OCI-M1 (cell line): ENCODE measurements at places on chromosomes 16 and 17.

DNA sequence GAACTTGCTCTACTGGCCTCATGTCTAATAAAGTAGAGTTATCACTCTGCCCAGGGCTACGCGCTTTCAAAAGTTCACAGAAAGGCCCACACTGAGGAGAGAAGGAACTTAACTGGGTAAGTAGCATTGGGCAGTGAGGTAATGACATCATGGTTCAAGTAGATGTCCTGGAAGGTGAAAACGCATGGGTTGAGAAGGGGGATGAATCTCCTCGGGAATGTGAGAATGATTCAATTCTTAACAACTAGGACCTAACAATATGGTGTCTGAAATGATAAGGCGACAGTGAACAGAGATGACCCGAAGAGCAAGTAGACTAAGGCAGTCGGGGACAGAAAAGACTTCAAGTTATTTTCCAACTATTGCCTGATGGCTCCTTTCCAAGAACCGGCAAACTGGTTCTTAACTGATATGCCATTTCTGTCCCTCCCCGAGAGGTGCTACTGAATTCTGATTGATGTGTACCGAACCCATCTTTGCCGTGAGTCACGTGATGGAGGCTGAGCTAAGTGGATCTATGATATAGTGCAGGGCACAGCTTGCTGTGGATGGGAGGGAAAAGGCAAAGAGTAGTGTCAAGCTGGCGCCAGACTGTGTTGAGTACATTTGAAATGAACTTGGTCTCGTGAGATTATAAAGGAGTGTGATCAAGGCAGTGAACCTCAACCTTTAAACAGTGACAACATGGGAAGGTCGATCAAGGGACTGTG lies 44.1 kb downstream of the MARCHF10 start:
- DNase-seq, result no peak

GRCh38 chr17:80513892-80514291 lies 30.7 kb upstream of the RPTOR start:
- no peak for DNase-seq

DNA sequence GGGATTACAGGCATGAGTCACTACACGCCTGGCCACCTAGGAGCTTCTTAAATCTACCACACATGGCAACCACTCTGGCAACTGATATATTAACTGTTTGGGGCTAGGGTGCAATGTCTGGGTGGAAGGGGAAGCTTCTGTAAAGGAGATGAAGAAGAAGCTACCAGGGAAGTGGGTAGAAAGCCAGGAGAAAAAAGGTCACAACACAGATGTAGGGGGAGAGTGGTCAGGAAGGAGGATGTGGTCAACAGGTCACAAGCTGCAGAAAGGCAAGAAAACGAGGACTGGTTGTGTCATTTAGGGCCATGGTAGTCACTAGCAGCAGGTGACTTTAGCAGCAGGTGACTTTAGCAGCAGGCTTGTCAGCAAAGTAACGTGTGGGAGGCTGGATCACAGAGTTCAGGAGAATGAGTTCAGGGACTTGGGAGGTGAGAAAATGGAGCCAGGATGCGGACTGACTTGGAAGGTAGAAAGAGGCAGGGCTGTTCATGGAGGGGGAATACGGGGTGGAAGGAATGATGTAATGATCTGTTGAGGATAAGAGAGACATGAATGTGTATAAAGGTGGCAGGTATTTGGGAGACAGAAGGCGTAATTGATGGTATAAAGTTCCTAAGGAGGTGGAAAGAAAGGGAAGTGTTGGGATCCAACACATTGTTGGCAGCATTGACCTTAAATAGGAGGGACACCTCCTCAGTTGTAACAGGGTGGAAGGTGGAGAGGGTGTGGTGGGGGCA lies 16.3 kb upstream of the WFIKKN2 start:
- DNase-seq, result peak; percentile 20

DNA sequence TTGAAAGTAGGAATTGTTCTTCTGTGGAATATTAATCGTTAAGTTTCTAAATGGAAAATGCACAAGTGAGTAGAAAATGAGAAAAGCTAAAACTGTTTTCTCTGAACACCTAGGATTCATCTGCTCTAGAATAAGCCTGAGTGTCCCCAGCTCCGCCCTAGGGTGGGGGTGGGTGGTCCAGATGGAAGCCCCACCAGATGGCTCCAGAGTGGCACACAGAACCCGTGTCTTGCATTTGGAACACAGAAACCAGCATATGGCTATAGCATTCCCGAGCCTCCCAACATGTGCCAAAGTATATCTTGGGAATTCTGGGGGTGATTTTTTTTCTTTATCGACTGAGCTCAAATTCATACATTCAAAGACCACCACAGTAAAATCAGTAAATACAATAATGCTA lies 517.7 kb upstream of the PSMD7 start:
- DNase-seq, result no peak

DNA sequence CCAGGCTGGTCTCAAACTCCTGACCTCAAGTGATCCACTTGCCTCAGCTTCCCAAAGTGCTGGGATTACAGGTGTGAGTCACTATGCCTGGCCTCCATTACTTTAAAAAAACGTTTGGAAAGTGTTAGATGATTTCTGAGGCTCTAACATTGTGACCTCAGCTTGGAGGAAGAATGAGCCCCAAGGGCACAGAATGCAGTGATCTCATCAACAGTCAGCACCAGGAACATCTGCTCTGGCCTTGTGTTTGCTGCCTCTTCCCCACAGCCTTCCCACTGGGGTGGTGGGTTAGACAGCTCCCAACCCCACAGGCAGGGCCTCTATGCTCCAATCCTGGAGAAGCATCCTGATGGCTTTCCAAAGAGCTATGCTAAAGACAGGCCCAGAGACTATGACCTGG lies 37.7 kb upstream of the SREBF1 start:
- no peak for DNase-seq

DNA sequence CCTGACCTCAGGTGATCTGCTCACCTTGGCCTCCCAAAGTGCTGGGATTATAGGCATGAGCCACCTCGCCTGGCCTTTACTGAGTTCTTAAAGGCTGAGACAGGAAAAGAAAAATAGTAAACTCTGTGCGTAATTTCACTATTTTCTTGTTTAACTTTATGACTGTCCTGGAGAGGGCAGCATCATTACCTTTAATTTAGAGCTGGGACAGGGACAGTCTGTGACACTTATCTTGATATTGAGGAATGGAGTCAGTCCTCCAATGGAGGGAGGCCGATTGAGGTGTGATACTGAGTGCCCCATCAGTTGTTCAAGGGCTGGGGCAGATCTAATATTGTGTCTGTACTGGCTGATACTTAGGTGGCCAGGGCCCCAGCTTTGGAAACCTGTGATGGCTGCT lies 21.5 kb upstream of the SPN start:
- peak; percentile 88 for DNase-seq

DNA sequence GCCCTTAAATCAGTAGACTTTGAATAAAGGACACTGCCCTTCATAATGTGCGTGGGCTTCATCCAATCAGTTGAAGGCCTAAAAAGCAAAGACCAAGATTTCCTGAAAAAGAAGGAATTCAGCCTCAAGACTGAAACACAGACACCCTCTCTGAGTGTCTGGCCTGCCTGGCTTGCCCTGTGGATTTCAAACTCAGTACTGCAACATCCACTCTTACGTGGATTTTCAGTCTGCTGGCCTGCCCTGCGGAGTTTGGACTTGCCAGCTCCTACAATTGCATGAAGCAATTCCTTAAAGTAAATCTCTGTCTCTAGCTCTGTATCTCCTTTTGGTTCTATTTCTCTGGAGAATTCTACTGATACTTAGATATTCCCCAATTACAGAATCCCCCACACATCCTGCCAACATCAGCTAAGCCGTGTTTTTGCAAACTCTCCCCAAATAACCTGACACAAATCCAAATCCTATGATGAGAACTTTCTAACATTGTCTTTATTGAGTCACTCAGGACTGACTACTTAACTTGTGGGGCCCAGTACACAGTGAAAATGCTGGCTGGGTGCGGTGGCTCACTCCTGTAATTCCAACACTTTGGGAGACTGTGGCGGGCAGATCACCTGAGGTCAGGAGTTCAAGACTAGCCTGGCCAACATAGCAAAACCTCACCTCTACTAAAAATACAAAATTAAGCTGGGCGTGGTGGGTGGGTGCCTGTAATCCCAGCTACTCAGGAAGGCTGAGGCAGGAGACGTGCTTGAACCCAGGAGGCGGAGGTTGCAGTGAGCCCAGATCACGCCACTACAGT lies 7.2 kb upstream of the TNFRSF17 start:
- no peak for DNase-seq

GRCh38 chr16:74448990-74449389 lies 27.7 kb upstream of the CLEC18B start:
- DNase-seq, result peak; percentile 15

GRCh38 chr17:13031718-13032350 lies 14.0 kb upstream of the ELAC2 start:
- peak; percentile 54 for DNase-seq

DNA sequence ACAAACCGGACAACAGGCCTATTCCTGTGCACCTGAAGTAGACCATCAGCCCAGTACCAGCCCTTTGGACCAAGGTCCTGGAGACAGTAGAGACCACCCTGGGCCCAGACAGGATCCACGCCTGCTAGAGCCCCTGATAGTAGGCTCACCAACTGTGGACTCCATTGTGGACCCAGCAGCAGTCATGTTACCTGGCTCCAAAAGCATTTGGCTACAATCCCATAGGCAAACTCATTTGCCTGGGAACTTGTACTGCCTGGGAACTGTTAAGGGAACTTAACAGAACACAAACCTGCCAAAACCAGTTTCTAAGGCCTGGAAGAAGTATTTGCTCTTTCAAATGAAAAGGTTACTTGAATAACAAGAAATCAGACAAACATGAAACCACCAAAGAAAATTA lies 10.0 kb upstream of the ACSM1 start:
- DNase-seq, result no peak

- DNase-seq, result no peak
Measured at GRCh38 chr16:89511374-89511773, 3.2 kb downstream of the SPG7 start.

- no peak for DNase-seq
Measured at GRCh38 chr16:54577651-54578128, 291.1 kb upstream of the IRX3 start.

- DNase-seq, result peak; percentile 98
Measured at GRCh38 chr17:47239967-47240651, 13.5 kb upstream of the ITGB3 start.

DNA sequence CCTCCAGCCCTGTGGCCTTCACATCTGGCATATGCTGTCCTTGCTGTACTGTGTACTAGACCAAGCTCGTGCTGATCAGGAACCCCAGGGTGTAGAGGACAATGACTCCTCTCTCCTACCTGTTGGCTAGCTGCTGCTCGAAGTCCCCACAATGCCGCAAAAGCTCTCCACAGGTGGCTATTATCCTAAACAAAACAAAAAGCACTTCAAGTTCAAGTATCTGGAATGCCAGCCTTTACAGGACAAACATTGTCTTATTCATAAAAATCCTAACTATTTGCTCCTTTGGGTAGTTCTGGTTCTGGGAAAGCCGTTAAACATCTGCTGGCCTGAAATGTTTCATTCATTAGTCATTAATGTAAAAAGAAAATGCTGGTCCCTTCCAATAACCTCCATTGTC lies 42.8 kb downstream of the COG7 start:
- no peak for DNase-seq

- no peak for DNase-seq
Measured at GRCh38 chr17:46911311-46911710, 11.6 kb upstream of the GOSR2 start.

DNA sequence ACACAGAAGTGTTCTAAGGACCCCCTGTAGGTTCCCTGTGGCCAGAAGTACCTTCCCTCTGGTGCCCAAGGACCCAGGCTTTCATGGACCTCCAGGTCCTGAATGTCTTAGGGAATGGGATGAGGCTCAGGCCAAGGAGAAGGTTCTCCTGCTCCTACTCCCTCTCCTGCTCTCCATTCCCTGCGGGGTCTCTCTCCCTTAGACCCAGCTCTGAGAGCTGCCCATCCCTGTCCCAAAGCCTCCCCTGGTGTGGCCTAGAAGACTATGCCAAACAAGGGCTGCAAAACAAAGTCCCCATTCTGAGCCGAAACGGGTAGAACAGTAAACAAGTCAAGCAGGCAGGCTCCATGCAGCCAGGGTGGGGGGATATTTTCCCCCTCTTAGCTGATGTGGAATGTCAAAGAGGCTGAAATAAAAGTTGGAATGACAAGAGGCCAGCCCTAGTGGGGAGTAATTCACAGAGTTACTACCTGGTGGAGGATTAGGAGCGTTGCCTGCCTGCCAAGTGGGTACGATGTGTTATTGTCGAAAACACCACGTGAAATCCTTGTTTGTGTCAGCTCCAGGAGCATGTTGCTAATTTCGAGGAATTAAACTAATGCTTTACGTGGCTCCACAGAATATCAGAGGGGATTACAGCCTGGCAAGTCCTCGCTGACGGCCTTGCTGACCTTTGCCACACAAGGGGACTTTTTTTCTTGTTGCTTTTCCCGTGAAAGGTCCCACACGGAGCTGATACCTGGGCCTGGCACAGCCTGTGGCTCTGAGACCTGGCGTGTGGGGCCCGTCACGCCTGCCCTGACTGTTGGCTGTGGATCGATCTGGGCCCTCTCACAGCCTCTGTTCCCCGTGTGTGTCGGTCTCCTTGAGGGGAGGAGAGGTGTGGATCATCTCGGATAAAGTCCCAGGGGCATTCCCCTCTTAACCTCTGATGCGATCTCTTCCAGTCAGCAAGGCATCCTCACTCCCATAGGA lies 2.9 kb downstream of the WFIKKN2 start:
- DNase-seq, result no peak

DNA sequence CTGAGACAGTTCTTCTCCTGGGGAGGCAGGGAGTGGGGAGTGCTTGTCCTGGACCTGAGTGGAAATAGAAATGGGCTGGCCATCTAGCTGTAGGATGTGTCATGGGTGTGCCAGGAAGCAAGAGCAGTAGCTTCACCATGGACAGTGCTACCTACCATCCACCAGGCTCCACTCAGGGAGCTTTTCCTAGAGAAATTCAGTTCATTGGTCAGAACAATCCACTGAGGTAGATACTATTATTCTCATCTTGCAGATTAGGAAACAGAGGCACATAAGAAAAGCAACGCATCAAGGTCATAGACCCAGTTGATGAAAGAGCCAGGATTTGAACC lies 372.0 kb downstream of the SLC39A11 start:
- no peak for DNase-seq

GRCh38 chr16:9603316-9603715 lies 511.9 kb downstream of the HAPSTR1 start:
- peak; percentile 5 for DNase-seq

- no peak for DNase-seq
Measured at GRCh38 chr16:58187665-58188421, 10.1 kb downstream of the CSNK2A2 start.

- no peak for DNase-seq
Measured at GRCh38 chr16:15548482-15548891, 94.5 kb downstream of the MARF1 start.

DNA sequence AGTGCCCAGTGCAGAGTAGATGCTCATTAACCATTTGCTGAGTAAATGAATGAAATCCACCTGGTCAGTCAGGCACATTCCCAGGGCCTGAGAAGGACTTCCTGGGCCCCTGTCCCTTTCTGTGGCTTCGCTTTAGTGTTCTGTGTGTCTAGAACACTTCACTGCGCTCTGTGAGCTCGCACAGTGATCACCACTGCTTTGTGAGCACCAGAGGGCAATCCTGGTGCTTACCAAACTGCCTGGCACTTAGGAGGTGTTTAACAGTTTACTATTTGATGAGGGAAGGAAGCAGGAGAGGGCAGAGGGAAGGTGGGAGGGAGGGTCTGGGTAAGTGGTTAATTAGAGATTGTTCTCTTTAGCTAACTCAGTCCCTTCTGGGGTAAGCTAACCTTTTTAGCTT lies 26.2 kb downstream of the SALL1 start:
- DNase-seq, result no peak
